ENCODE measurements at places on chromosomes 5 and 9. TPM values are rescaled to one million over a fixed set of nuclear protein-coding genes. Genes with fewer than 3 reads are reported as not detected.

Gene CTSV
- 1.2 TPM for total RNA-seq

Gene IL33
- 45.9 TPM for total RNA-seq

Gene SLC34A3
- total RNA-seq: not detected

Gene SPATA31E1
- total RNA-seq: not detected

Gene KIF3A
- total RNA-seq: 15.8 TPM

Gene PIP5K1B
- not detected for total RNA-seq

Measured in thoracic aorta endothelial cell (primary cell).